ENCODE measurements at places on chromosomes 16 and 17. TPM values are rescaled to one million over a fixed set of nuclear protein-coding genes. Genes with fewer than 3 reads are reported as not detected.

The RNF112 gene
- 8.0 TPM for total RNA-seq

The NT5C3B gene
- total RNA-seq: 73.1 TPM

The SDR42E1 gene
- 0.49 TPM for total RNA-seq

The KRT24 gene
- not detected for total RNA-seq

The SLC25A39 gene
- 39.0 TPM for total RNA-seq

- DNase-seq: no peak
Measured at GRCh38 chr17:34571428-34572130, 7.8 kb upstream of the TMEM132E start.

DNA sequence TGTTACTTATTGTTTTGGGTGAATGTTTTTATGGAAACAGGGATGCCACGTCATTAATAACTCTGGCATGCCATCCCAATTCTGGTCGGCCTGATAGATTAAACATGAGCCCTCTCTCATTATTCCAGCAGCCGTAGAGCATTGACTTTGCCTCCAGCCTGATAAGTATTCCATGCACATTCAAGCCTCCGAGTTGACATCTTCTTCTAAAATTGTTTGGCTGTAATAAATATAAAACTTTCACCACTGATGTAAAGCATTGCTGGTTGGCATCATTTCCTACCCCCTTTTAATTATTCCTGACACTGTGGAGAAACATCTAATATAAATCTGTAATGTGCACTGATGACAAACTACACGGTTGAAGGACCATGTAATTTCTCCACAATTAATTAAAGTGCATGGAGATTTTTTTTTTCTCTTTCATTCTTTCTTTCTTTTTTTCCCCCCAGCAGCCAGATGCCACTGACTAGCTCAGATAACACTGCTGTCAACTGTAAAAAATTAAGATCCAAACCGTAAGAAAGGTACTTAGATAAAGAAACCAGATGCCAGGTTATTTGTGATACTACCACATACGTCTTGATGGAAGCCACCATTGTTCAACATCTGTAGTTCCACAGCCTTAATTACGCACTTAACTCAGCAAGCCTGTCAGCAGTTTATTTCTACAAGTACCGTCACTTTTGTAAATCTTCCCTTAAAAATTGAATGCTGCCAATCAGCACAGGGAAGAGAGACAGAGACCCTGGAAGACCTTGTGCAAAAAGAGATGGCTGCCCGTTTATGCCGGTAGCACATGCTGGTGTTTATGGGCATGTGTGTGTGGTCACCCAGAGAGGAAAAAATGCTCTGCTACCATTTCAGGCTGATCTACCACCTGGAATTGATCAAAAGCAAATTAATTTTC, 237.7 kb downstream of the IRX3 start:
- no peak for DNase-seq

DNA sequence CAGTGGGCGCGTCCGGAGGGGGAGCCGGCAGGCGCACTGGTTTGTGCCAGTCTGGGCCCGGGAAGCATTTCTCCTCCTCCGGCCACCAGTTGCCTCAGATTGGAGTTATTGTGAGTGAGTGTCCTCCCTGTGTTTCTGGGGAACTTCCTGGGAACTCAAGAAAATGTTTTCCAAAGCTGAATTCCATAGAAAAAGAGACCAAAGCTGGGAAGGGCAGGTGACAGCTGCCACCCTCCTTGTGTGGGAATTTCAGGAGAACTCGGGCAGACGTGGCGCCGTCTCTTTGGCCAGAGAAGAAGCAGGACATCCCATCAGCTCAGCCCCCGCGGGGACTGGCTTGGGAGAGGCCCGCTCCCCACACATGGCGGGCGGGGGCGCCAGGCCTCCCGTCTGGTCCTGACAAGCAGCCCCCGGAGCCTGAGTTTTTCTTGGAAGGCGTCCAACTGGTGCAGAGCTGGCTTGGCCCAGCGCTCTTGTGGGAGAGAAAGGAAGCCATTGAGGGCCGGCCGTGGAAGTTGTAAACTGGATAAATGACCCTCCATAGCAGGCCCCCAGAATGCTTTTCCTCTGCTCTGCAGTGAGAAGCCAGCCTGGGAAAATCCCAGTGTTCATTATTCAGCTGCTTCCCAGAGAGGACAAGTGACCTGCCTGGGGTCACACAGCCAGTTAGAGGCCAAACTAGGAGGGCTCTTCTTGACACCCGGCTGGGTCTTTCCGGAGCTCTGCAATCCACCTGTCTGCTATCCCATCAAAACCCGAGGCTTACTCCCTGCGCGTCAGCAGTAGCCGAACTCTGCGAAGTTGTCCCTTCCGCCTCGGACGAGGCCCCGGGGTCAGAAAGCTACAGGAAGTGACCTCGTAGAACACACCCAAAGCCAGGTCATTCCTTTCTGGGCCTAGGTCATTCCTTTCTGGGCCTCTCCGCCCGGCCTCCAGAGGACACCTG, 39.2 kb upstream of the GSE1 start:
- DNase-seq: peak; percentile 90

DNA sequence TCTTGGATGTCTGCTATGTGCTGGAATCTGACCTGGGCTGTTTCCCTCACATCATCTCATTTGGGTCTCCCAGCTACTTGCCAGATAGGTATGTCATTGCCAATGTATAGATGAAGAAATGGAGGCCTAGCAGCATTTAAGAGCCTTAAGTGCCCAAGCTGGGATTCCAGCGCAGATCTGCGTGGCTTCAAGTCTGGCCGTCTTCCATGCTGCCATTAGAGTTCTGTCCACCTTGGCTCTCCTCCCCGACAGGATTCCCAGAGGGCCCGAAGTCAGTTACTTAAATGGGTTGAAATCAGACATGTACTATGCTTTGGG, 33.0 kb upstream of the CCR7 start:
- no peak for DNase-seq

DNA sequence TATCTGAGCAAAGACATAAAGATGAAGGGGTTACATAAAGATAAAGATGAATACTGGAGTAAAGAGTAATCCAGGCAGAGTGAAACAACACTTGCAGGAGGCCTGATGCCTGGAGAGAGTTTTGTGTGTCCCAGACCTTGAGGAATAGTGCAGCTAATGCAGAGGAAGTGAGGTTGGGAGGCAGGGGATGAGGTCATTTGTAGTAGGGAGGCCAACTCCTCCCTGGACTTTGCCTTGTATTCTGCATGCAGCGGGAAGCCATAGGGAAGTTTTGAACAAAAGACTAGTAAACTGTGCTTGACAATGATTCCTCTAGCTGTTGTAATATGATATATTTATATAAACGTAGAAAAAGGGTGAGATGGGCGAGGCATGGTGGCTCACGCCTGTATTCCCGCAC, 356.6 kb downstream of the KCNJ2 start:
- no peak for DNase-seq

DNA sequence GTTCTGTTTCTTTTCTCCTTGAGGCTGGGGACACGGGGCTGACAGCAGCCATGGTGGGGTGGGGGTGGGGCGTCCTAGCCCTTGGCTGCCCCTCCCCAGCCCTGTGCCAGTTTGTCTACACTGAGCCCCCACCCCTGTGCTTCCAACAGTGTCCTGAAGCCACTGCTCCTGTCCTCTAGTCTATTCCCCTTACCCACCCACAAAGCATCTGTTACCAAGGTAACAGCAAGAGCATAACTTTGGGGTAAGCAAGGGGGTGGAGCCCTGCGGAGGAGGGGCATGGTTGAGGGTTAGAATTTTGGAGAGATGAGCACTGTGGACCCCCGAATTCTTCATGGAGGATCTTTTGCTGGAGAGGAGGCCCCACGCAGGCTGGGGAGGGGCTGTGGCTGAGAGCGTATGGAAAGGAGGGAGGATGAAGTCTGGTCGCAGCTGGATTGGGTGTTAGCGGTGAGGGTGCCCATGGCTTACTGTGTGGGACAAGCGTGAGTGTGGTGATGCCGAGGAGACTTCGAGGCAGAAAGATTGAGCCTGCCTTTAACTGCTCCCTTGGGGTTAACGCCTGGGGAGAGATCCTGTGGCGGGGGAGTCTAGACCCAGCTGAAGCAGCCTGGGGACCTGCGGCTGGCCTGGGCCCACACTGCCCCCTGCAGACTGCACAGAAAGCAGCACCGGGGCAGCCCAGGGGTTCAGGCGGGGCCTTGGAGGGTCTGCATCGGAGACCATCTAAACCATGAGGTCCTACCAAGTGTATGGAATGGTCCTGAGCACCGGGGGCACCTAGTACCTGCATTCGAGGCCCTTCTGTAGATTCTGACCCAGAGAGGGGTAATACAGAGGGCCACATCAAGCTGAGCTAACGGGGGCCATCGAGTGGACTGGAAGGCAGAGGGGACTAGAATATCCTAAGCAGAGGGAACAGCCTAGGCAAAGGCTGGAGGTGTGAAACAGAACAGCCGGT, 6.1 kb upstream of the STAC2 start:
- peak; percentile 74 for DNase-seq

- no peak for DNase-seq
Measured at GRCh38 chr16:49052846-49053245, 228.8 kb downstream of the CBLN1 start.

GRCh38 chr17:44132275-44132821, 8.9 kb upstream of the HDAC5 start:
- DNase-seq: no peak

DNA sequence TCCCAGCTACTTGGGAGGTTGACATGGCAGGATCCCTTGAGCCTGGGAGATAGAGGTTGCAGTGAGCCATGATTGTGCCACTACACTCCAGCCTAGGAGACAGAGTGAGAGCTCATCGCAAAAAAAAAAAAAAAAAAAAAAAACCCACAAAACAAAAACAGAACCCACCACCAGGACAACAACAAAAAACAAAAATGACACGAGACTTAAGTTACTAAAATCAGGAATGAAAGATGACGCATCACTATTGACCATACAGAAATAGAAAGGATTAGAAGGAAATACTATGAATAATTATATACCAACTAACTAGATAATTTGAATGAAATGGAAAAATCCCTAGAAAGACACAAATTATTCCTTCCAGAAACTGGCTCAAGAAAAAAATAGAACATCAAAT, 432.4 kb upstream of the PMFBP1 start:
- DNase-seq: no peak

GRCh38 chr17:20262226-20263114, 204.9 kb downstream of the LGALS9B start:
- no peak for DNase-seq

DNA sequence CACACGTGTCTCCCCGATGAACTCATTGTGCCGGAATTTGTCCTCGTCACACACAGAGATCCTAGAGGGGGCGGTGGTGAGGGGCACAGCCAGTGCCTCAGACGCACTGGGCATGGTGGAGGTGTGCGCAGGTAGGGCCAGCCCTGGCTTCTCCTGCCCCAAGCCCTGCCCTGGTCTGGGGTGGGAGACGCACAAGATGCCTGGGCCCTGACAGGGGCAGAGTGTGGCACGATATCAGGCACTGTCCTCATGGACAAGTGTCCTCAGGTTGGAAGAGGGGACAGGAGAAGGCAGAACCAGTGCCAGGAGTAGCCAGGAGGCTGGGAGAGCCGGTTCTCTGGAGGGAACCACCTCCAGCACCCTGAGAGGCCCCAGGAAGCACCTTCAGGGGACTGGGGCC, 20.0 kb downstream of the DOC2B start:
- no peak for DNase-seq

GRCh38 chr16:49417354-49417753, 43.8 kb downstream of the C16orf78 start:
- no peak for DNase-seq

DNA sequence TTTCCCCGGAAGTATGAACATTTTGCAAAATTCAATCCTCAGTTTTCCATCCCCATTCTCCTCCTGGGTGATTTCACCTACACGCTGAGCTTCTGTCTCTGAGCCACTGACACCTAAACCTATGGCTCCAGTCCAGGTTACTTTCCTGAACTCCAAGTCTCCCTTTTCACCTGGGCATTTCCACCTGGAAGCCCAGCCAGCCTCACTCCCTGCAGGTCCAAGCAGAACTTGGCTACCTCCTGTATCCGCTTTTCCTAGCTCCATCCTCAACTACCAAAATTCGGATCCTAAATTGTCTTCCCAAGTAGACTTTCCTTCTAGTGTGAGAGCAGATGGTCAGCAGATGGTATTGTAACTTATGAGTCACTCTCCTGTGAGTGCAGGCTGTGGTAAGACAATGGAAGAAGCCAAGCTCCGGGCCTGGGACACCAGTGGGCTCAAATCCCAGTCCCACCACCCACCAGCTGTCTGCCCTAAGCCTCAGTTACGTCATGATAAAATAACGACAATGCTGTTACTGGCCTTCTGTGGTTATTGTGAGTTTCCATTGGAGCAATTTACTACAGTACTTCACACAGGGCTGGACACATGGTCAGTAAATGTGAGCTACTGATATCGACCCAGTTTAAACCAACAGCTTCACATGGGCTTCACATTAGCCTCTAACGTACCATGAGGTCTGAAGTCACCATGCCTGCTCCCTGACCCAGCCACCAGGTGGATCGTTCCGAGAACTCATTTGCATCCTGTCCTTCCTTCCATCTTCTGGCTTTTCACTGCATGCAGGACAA, 33.3 kb downstream of the PECAM1 start:
- DNase-seq: peak; percentile 91

DNA sequence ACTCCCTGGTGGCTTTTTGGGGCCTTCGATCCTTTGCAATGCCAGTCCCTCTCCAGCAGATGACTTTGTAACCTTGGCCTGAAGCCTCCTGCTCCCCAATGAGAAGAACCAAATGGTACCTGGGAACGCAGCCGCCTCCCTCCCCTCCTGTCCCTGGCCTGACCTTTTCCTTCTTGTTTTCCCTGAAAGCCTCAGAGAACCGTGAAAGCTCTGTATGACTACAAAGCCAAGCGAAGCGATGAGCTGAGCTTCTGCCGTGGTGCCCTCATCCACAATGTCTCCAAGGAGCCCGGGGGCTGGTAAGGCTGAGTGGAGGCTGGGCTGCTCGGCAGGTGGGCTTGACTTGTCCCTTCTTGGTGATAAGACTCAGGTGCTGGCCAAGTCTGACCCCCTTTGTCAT, 88.0 kb downstream of the SDR42E1 start:
- peak; percentile 53 for DNase-seq

GRCh38 chr17:57721967-57722703, 23.0 kb downstream of the CCDC182 start:
- DNase-seq: no peak

DNA sequence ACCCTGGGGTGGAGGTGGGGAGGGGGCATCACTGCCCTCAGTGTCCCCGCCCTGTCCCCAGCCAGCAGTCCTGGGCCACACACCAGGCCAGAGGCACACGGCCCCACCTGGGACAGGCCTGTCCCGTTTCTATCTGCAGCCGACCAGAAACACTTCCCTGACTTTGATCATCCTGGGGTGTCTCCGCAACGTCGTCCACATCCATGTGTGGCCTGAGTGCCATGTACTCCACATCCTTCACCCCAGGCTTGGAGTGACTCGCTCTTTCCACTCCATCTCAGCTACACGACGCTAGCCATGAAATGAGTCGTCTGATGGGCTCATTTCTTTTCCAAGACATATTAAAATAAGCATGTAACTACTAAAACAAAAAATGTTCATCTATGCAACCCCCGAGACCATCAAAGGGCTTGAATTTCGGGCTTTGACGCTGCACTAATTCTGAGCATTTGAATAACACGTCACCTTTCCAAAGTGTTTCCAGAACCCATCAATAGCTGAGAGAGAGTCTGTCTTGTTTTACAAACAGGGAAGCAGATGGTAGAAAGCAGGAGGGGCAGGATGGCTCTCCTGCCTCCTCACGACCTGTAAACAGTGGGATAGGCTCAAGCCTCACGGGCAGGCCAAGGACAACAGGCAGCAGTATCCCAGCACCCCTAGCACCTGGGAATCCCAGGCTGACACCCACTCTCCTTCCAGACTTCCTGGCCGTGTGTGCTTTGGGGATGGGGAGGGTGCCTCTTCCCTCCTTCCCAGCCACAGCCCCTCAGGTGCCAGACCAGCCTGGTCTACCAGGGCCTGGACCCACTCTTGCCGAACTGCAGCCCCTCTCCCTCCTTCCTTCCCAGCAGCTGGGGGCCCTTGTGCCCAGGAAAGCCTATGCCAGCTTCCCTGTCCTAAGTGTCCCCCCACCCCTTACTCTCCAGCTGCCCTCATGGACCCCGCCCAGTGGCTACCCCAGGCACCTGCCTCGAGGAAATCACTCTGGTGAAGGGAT, 20.0 kb upstream of the RASD1 start:
- no peak for DNase-seq

Measured in sigmoid colon (tissue), 7 donors.